Pancreas (tissue), 10 donors: ENCODE measurements at places on chromosomes 16 and 17. TPM values are rescaled to one million over a fixed set of nuclear protein-coding genes. Genes with fewer than 3 reads are reported as not detected.

The PRR29 gene
- polyA plus RNA-seq: 0.35 TPM

The ENPP7 gene
- polyA plus RNA-seq: 0.15 TPM

The ANKFN1 gene
- 0.08 TPM for polyA plus RNA-seq

The ATP2A3 gene
- 52.9 TPM for polyA plus RNA-seq

The DCAKD gene
- 9.8 TPM for polyA plus RNA-seq

The ZP2 gene
- polyA plus RNA-seq: not detected

The TMC8 gene
- 2.9 TPM for polyA plus RNA-seq

The KAT7 gene
- 3.5 TPM for polyA plus RNA-seq

The SPIRE2 gene
- 6.7 TPM for polyA plus RNA-seq

The SMPD3 gene
- 2.8 TPM for polyA plus RNA-seq

The SECTM1 gene
- polyA plus RNA-seq: 3.3 TPM

The BAIAP3 gene
- polyA plus RNA-seq: 110 TPM

The ANKRD40CL gene
- polyA plus RNA-seq: 0.19 TPM

The TBC1D28 gene
- polyA plus RNA-seq: not detected

The CDK3 gene
- 34.7 TPM for polyA plus RNA-seq

The ANKS3 gene
- 69.1 TPM for polyA plus RNA-seq

The FAM20A gene
- polyA plus RNA-seq: 5.1 TPM

The CBFA2T3 gene
- 8.7 TPM for polyA plus RNA-seq

The ANKS4B gene
- polyA plus RNA-seq: 0.31 TPM

The STAT3 gene
- 42.9 TPM for polyA plus RNA-seq

The ZNF469 gene
- 0.34 TPM for polyA plus RNA-seq

The ACSM3 gene
- polyA plus RNA-seq: 67.5 TPM

The STX1B gene
- polyA plus RNA-seq: 0.82 TPM

The MMP2 gene
- 8.4 TPM for polyA plus RNA-seq

The SLC9A5 gene
- polyA plus RNA-seq: 1.3 TPM

The AOC2 gene
- polyA plus RNA-seq: 0.77 TPM

The C16orf82 gene
- not detected for polyA plus RNA-seq

The GAN gene
- 0.87 TPM for polyA plus RNA-seq
